ENCODE measurements at places on chromosomes 7 and 10.

GRCh38 chr10:80617807-80618206, 80.1 kb downstream of the SH2D4B start:
- no peak for DNase-seq

DNA sequence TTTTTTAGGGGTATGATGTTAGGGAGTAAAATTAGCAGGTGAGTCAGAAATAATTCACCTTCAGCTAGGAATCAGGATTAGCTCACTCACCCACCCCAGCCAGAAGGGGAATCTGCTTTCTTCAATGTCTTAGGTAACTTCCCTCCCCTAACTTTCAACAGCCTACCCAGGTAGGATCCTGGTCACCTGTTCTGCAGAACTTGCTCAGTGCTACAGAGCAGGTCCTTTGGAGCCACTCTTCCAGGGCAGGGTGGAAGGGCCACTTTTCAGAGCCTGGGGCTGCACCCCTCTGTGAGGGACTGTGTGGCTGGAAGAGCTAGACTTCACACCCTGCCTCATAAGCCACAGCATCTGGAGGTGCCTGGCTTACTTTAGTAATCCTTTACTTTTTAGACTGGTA, 58.1 kb downstream of the SHH start:
- DNase-seq, result no peak

DNA sequence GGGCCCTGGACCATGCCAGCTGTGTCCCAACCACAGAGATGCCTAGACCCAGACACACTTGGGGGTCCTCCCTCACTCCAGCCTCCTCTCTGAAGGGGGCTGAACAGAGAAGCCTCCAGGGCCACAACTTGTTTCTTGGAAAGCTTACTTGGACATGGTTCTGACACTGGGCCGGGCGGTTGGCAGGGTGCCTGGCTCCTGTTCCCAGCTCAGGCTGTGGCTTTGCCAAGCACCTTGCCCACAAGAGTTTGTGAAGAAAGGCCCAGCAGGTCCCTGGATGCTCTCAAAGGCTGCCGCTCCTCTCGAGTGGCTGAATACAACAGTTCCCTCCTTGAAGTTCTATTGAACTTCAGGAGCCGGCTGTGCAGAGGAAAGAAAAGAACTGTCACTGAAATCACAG, 181.6 kb downstream of the PTPN20 start:
- DNase-seq, result no peak

DNA sequence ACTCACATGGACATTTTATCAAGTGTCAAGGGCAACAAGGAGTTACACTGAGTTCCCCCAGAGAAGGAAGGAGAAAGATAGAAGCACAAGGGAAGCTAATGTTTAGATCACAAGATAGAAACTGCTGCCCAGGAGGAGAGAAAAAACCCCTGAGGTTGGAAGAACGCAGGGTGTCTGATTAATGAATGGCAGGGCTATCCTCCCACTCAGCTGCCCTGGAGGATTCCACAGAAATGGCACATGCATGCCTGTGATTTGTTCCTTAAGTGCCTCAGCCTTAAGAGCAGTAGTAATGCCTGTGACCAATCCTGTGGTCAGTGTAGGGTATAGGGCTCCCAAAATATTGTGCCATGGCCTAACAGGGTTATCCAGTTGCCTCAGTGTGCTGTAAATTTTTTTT, 20.2 kb downstream of the DNAJB9 start:
- no peak for DNase-seq

DNA sequence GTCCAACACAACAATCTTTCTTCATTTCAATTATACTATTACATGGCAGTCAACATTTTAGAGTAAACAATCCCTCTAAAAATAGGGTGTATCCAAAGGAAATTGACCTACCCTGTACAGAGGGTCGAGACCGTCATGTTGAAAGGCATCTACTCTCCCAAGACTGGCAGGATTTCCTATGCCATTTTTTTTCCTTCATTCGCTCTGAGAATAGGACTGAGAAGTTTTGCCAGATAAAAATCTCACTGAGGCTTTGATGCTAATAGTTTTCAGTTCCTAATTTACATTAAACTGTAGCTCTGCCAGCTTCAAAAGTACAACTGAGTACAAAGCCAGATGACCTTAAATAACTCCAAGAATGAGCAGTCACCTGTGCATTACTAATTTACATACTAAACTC, 84.5 kb upstream of the SEMA3C start:
- no peak for DNase-seq

DNA sequence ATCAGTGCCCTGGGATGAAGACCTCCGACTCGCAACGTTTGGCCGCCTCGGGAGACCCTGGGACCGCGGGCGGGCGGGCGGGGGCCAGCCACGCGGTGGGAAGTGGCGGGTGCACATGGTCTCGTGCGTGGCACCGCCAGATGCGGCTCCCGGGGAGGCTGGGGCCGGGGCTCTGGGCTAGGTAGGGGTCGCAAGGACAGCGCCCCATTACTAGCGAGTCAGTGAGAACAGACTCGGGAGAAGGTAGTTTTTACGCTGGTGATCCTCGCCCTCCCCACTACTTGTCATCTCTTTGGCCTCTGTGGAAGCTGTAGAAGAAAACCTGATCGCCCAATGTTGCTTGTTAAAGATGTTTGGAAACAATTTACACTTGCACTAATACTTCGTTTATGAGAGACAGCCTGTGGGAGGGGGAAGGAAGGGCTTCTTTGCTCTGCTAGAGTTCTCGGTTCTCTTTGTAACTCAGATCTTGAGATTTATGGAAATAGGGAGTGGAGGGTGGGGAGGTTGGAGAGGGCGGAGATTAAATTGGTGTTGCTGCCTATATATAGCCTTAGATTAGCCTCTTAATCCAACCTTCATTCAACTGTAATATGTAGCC, 591 bp downstream of the BZW2 start:
- peak; percentile 39 for DNase-seq

DNA sequence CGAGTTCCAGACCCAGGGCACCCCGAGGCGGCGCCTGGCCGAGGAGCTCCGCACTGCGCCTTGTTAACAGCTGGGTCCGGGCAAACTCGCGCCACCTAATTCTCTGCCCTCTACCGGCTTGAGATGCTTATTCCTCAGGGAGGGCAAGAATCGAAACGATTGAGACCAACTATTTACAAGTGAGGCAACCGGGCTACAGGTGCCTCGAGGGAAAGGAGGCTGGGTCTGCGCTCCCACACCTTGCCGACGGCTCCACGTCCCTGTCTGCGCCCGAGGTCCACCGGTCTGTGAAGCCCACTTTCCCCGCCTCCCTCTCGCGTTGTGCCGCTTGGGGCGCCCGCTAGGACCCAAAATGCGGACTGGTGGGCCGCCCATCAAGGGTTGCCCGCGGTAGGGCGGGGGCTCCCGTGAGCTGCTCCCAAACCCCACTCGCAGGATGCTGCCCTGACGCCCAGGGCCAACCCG, 527 bp downstream of the AKR1B1 start:
- DNase-seq, result peak; percentile 13

- DNase-seq, result no peak
These were observed 34.0 kb downstream of the ERLIN1 start for GRCh38 chr10:100151723-100152300.

- peak; percentile 40 for DNase-seq
These were observed 1.6 kb upstream of the CDK13 start for GRCh38 chr7:39948375-39948955.

DNA sequence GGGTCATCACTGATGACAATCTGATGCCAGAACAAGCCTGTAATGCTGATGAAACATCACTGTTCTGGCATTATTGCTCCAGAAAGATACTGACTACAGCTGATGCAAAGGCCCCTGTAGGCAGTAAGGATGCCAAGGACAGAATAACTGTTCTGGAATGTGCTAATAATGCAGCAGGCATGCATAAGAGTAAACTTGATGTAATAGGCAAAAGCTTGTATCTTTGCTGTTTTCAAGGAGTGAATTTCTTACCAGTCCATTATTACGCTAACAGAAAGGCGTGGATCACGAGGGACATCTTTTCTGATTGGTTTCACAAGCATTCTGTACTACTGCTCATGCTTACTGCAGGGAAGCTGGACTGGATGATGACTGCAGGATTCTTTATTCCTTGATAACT, 18.7 kb downstream of the LCOR start:
- DNase-seq, result no peak

- no peak for DNase-seq
These were observed 36.0 kb downstream of the C10orf120 start for GRCh38 chr10:122663516-122664130.

- no peak for DNase-seq
These were observed 353.5 kb downstream of the TCERG1L start for GRCh38 chr10:130958003-130958402.

DNA sequence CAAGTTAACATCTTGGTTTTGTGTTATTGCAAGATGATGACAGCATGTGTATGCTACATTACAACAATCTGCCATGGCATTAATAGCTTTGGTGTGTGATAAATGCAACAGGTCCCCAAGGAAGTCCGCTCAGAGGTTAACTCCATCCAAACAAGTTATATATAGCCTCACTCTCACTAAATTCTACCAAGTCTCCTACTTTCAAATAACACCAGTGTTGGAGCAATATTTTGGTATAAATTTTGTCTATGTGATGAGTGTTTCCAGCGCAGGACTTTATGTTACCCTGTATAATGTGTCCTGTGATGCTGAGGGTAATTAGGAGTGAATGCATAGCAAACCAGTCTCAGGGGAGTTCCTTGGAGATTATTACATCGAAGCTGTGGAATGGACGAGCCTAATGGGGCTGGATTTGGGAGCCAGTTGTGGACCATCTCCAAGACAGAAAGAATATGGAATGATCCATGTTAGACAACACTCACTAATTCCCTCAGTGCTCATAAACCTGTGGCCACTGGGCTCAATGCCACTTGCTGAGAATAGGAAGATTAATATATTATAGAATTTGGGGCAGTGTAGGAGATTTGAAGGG, 127.6 kb upstream of the CXCL12 start:
- DNase-seq, result no peak

DNA sequence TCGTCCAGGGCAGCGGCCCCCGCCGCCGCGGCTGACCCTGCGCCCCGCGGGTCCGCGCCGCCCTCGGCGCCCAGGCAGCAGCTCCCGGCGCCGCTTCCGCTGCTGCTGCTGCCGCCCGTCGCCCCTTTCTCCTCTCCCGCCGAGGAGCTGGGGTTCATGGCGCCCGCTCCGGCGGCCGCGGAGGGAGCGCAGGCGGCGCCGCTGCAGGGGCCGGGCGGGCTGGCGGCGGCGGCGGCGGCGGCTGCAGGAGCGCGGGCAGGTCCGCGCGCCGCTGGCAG, 286 bp downstream of the DGKI start:
- DNase-seq, result no peak
